Effector memory CD4-positive, alpha-beta T cell (primary cell): ENCODE measurements at places on chromosomes 6 and 20.

DNA sequence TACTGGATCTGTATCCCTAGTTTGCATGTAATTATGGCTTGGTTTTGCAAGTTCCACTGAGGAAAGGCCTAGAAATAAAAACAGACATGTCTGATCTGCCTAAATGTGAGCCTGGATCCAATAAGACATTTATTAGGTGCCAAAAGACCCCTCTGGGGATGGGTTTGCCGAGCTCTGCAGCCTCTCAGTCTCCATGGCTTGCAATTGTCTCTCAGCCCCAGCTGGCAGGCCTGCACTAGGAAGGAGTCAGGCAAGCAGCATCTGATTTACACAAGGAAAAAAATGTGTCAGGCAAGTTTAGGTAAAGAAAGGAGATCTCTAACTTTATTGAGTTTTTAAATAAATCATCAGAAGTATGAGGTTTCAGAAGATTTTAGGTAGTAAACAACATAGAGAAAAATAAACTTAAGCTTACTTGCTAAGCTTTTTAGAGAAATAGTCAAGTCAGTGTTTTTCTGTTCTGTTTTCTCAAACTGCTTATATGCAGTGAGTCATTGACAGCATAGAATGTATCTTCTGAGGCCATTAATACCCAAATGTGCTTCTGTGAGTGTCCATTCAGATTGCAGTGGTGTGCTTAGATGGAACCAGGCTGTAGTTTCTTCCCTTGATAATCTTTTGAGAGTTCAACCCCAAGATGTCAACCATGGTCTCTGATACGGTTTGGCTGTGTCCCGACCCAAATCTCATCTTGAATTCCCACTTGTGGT is 121.0 kb downstream of the FHL5 start:
- DNase-seq, result no peak

DNA sequence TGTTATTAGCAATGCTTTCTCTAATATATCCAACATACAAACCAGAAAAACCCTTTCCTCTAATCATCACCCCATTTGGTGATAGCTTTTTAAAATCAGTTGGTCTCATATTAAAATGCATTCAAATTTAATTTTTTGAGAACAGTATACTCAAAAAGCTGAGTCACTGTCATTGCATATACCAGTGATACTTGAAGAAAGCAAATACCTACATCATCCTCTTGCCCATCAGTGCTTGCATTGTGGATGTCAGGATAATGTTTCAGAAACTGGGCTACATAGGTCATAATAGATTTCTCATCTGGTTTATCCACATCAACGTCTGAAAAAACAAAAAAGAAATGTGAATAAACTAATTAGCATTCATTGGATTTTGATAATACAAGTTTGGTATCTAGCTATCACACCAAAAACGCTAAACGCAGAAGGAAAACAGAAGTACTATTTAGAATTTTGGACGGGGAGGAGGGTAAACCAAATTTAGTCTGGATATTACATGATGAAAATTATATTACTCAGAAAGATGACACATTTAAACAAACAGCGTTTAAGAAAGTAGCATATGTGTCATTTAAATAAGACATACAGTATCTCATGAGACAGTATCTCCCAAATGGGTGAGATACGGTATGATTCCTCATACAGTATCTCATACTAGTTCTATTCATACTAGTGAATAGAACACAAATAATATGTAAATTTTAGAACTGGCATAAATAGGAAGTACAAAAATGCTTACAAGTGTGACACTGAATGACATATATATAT is 134.6 kb downstream of the SYNE1 start:
- DNase-seq, result no peak

GRCh38 chr6:121920616-121921015 is 478.8 kb upstream of the HSF2 start:
- no peak for DNase-seq

DNA sequence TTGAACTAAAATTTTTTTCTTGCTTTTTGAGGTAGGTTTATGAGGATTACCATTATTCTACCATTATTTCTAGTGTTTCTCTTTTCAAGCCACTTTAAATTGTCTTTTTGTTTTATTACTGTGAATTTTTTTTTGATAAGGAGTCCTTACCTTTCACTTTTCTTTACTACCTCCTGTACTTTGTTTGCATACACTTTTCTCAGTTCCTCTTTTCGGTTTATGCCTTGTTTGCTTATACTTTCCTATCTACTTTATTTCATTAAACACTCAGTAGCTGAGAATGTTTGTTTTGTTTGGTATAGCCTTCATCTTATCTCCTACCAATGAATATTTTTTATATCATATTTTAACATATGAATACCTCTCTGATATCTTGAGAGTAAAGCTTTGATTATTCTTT is 147.9 kb downstream of the TFAP2B start:
- DNase-seq, result no peak

GRCh38 chr6:290111-290922 is 2.0 kb upstream of the DUSP22 start:
- DNase-seq, result no peak

GRCh38 chr20:34012735-34013134 is 19.0 kb downstream of the RALY start:
- DNase-seq, result no peak

GRCh38 chr20:1388741-1389483 is 3.9 kb downstream of the FKBP1A start:
- no peak for DNase-seq

DNA sequence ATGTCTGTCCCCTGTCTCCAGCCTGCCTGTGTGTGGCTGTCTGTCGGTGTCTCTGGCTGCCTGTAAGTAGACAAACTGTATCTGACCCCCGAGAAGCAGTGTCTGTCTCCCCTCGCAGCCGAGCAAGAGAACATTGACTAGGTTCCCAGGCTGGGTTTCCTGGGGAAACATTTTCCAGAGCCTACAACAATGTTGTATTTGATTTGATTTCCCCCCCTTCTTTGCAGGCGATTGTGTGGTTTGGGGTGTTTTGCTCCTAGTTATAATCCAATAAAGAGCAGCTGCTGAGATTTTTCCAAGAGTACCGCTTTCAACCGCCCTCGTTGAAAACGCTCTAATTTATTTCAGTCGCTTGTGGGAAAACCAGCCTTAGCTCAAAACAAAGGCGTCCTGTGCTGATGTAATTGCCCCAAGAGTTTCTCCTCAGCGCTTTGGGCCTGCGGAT is 92.6 kb downstream of the CDC5L start:
- no peak for DNase-seq

DNA sequence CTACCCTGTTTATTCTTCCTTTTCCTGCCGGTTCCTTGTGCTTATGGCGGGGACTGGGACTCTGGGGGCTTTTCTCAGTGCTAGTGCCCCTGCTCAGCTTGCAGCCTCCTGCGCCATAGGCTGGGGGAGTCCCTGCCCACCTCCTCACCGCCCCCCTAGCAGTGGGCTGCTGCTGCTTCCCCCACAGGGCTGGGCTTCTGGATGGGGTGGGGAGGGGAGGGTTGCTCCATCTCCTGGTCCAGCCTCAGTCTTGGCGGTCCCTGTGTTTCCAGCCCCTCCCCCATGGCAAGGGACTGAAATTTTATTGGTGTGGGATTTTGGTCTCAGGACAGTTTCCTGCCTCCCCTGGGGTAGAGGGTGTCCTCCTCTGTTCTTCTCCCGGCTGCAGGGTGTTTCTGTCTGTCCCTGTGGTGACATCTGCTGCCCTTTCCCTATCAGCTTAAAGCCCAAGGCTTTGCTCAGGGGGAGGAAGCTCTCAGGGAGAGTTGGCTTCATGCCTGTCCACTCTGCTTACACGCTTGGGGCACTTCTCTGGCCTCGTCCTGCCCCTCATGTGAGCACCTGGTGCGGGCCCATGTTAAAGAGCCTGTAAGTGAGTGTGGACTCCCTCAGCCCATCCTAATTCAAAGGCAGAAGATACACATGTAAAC is 100.6 kb downstream of the HIVEP1 start:
- DNase-seq, result no peak

DNA sequence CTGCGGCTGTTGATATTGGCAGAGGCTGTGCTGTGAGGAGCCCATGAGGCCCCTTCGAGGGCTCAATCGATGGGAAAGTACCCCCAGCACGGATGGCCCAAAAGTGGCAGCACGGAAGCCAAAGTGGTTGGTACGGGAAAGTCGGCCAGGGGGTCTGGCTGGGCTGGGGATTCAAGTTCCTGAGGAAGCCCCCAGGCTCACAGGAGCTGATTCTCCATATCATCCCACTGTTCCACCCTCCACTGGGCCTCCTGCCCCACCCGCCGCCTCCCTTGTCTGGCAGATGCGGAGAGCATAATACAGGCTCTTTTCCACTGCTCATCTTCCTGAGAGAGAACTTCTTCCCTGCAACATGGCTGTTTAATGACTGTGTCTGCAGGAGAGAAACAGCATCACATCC is 217.8 kb upstream of the CST7 start:
- DNase-seq, result no peak

GRCh38 chr6:46262928-46263706 is 92.3 kb upstream of the ENPP5 start:
- no peak for DNase-seq

DNA sequence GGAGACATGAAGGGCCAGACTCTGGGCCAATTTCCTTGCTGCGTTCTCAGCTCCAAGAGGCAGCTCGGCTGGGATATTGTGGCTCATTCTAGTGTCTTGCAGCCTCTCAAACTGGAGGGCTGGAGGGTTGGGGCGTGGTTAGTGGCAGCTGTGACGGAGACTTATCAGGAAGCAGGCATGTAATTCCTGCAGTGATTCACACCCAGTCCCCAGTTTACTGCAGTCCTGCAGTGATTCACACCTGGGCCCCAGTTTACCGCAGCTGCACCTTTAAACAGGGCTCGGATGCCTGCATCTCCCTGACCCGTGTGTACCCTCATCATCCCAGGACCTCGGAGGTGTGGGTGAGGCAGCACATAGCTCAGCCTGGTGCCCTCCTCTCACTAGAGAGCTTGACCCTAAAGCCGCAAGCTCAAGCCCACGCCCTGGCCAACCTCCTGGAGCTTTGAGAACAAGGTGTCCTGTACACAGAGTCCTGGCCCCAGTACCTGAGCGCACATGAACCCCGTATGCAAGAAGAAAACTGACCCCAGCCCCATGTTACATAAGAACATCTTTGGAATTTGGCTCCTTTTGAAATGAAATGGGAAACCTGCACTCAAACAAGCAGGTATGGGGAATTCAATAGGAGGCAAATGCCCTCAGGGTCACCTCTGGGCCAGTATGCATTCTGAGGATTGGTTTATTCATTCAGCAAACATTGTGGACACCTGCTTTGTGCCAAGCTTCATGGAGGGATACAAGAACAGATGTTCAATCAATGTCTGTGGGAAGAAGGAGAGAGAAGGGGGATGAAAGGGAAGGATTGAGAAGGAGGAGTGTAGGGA is 55.3 kb upstream of the FAM83D start:
- DNase-seq, result peak; percentile 50

- DNase-seq, result no peak
These were observed 54.1 kb downstream of the RBM38 start for GRCh38 chr20:57445298-57445697.

DNA sequence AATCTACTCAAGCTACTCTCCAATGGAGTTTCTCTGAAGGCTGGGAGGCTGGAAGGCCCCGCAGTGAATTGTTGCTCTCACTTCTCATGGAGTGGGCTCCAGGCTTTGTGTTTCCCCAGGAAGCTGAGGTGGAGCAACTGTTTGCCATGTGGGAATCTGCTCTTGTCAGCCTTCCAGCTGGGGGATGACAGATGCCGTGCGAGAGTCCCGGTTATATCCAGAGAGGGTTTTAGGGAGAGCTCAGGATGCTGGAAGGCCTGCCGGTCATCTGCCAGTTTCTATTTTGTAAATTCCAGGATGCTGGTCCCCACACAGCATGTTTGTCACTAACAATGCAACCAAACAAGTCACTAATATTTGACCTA is 98.2 kb upstream of the NAA20 start:
- no peak for DNase-seq

DNA sequence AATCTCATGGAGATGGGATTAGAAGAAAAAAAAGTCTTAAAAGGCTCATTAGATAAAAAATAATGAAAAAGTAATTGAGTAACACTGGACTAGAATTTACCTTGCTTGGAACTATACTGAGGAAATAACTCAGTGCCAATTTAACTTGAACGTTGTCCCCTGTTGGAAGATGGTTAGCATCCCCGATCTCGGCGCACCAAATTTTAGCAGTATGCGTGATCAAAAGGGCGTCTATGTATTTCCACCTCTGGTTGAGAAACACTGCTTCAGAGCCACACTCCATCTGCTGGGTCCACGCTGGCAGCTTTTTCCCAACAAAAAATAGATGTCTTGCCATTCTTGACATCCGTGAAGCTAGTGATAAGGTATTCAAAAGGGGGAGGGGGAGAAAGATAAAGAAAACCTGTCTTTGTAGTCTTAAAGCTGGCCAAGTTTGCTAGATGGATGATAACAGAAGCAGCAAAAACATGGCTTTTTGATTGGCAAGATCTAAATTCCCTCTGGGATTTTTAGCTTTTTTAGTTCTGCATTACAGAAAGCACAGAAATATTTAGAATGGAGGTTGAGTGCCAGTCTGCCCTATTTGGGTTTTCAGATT is 6.4 kb downstream of the HINT3 start:
- no peak for DNase-seq

- DNase-seq, result no peak
These were observed 397.3 kb upstream of the NRSN1 start for GRCh38 chr6:23728707-23729106.

GRCh38 chr6:145540741-145541140 is 194.6 kb downstream of the EPM2A start:
- DNase-seq, result no peak

- no peak for DNase-seq
These were observed 95.3 kb downstream of the CLVS2 start for GRCh38 chr6:123091091-123091895.

GRCh38 chr20:20969701-20970280 is 136.4 kb downstream of the LINC00237 start:
- no peak for DNase-seq

DNA sequence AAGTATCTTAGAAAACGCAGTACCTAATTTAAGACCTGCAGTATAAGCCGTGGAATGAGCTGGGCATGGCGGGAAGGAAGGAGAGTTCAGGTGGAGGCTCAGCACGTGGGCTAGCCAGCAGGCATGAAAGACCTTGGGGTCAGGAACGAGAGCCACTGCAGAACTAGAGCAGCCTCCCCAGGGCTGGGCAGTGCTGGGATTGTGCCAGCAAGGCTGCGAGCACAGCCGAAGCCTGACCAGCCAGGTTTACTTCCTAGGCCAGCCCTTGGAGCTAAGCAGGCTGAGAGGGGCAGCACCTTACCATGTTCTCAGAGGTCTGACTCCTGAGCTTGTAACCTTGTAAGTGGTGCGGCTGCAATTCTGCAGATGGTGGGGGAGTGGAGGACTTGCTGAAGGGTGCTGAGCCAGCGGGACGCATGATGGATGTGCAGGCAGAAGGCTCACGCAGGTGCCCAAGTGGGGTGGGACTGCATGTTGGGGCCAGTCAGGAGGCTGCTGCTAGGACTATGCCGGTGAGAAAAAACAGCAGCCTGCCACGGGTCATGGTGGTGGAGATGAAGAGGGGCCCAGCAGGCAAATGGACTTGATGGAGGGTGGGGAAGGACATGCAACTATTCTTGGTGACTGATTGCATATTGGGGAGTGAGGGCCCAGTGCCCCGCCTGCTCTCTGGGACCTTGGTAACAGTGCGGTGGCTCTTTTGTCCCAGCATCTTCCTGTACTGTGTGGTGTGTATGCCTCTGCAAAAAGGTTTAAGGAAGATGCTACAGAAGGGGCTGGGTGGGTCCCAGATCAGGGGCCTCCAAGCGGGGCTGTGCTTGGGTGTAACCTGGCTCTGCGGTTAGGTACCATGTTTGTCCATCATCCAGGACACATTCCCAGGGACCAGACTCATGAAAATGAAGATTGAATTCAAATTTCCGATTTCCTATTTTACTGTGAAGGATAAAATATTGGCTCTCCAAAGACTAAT is 37.6 kb upstream of the IRF4 start:
- no peak for DNase-seq

GRCh38 chr6:85565736-85566135 is 27.9 kb downstream of the SNX14 start:
- DNase-seq, result no peak
